Aorta (tissue), 5 donors: ENCODE measurements at places on chromosomes 16 and 17. TPM values are rescaled to one million over a fixed set of nuclear protein-coding genes. Genes with fewer than 3 reads are reported as not detected.

- no peaks in the 10 kb centered on the region for H3K27me3 ChIP-seq
- peak overlapping the region; percentile 64 for H3K27ac ChIP-seq
- peaks cover 1% of the 10 kb centered on the region for H3K4me1 ChIP-seq
These were observed 631 bp downstream of the RETREG3 start for GRCh38 chr17:42608305-42609181.

DNA sequence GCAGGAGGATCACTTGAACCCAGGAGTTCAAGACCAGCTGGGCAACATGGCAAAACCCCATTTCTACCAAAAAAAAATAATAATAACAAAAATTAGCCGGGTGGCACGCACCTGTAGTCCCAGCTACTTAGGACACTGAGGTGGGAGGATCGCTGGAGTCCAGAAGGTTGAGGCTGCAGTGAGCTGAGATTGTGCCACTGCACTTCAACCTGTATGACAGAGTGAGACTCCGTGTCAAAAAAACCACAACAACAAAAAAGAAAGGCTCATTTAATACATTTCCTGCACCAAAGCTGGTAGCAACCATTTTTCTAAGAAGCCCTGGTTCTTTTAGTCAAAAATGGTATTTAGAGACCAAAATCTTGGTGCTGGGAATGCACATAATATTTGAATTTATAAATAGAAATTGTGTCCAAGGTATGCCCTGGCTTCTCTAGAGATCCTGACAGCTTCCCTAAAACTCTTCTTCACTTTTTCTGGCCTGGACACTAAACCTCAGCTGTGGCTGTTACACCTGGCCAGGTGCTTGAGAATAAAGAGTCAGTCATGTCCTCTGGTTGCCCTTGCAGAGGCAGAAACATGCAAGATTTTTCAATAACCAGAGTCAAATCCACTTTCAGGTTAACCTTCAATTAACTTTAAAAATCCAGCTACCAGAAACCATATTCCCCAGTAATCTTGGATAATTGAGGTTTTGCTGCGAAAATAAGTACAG, 35.9 kb downstream of the SCNN1B start:
- no peaks in the 10 kb centered on the region for H3K4me1 ChIP-seq
- H3K27ac ChIP-seq: no peak overlapping the region

DNA sequence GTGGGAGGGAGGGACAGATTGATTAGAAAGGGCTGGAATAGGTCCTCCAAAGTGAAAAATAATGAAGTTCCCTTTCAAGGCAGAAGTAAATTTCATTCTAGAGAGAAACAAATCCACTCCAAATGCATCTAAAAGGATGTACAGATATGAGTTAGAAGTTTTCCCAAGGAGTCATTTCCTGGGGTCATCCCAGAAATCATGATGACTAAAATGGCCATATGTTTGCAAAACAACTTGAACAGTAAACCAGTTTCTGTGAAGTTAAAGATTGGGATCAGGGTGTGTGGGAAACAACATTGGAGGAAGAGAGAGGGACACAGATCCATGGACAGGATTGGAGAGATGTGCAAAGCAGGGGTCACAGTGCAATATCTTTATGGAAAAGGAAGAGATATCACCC, 32.5 kb upstream of the ARHGAP44 start:
- peaks cover 5% of the 10 kb centered on the region for H3K36me3 ChIP-seq
- H3K27ac ChIP-seq: no peak overlapping the region
- no peak for DNase-seq
- H3K4me3 ChIP-seq: no peak overlapping the region
- H3K4me1 ChIP-seq: no peaks in the 10 kb centered on the region

Gene OSGIN1
- total RNA-seq: 10.3 TPM

DNA sequence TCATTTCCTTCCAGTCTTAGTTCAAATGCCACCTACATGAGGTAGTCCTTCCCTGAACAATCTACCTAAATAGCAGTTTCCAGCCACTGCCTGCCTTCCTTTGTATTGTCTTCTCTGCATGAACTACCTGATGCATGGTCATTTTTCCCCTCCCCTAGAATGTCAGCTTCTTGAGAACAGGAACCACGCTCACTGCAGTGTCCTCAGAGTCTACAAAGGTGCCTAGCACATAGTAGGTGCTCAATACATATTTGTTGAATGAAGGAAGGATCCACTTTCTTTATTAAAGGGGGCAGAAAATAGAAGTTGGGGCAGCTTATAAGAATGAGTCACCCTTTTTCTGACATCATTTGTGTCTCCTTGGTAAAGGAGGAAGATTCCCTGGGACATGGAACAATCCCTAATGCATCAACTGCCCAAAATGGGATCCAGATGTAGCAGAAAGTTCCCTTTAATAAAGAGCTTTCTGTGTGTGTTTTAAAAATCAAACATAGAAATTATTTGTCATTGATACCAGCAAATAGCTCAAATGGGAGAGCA, 4.4 kb upstream of the CYLD start:
- H3K27ac ChIP-seq: no peak overlapping the region
- H3K4me1 ChIP-seq: no peaks in the 10 kb centered on the region
- peaks cover 2% of the 10 kb centered on the region for H3K36me3 ChIP-seq
- no peak for DNase-seq
- no peak overlapping the region for H3K4me3 ChIP-seq

Gene ASGR2
- total RNA-seq: 1.6 TPM

DNA sequence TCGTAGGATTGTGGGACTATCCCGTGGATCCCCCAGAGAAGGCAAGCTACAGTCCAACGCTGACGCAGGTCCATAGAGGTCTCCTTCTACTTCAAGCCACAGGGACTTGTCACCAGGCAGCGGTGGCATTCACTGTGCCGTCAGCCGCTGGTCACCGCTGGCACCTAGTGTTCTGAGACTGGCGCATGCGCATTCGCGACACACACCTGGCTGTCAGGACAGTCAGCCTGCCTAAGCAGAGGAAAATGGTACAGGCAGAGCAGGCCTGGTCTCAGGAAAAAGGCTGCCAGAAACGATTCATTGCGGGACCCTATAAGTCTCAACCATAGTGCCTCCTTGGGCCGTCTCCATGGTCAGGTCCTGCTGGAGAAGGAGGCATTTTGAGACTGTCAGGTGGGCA, 138.0 kb upstream of the WSB1 start:
- H3K4me3 ChIP-seq: no peak overlapping the region
- H3K27ac ChIP-seq: no peak overlapping the region
- H3K27me3 ChIP-seq: no peaks in the 10 kb centered on the region
- no peaks in the 10 kb centered on the region for H3K36me3 ChIP-seq

DNA sequence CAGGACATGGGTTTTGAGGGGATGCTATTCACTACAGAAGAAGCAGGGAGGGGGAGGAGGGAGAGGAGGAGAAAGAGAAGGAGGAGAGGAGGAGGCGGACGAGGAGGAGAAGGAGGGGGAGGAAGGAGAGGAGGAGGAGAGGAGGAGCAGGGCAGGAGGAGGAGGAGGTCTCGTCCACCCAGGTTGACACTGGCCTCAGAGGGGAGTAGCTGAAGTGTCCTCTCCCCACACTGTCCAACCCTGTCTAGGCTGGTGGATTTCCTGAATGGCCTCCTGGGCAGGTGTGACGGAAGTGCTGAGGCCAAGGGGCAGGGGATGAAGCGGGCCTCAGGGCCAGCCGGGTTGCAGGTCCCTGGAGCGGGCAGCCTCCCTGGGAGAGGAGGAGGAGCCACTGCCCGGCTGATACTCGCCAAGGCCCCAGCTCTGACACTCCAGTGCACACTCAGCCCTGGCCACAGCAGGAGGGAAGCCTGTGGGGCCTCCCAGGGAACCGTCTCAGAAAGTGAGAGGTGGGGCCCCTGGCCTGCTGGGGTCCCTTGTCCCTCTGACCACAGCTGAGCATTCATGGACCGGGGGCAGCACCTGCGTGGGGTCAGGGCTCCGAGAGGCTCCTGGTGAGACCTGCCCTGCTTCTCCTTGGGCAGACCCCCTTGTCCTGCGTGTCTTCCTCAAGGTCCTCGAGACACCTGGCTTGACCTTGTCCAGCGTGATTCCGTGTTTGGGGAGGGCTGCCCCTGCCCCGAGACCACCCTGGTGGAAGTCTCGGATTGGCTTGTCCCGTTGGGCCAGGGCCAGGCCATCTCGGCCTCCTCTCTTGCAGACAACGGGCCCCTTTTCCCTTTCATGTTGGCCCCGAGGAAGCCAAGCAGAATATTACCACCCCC, 200.6 kb upstream of the CIBAR2 start:
- no peaks in the 10 kb centered on the region for H3K4me1 ChIP-seq
- no peaks in the 10 kb centered on the region for H3K36me3 ChIP-seq
- DNase-seq: no peak
- H3K4me3 ChIP-seq: no peak overlapping the region
- H3K27me3 ChIP-seq: no peaks in the 10 kb centered on the region

Gene SPATA32
- not detected for total RNA-seq

GRCh38 chr16:86371083-86371803, 139.1 kb upstream of the FOXF1 start:
- H3K27ac ChIP-seq: no peak overlapping the region
- DNase-seq: no peak
- no peaks in the 10 kb centered on the region for H3K4me1 ChIP-seq

Gene HASPIN
- total RNA-seq: 0.27 TPM

GRCh38 chr17:40485851-40486521, 15.4 kb downstream of the TNS4 start:
- no peak for DNase-seq
- H3K4me3 ChIP-seq: no peak overlapping the region
- H3K36me3 ChIP-seq: no peaks in the 10 kb centered on the region
- no peaks in the 10 kb centered on the region for H3K4me1 ChIP-seq

DNA sequence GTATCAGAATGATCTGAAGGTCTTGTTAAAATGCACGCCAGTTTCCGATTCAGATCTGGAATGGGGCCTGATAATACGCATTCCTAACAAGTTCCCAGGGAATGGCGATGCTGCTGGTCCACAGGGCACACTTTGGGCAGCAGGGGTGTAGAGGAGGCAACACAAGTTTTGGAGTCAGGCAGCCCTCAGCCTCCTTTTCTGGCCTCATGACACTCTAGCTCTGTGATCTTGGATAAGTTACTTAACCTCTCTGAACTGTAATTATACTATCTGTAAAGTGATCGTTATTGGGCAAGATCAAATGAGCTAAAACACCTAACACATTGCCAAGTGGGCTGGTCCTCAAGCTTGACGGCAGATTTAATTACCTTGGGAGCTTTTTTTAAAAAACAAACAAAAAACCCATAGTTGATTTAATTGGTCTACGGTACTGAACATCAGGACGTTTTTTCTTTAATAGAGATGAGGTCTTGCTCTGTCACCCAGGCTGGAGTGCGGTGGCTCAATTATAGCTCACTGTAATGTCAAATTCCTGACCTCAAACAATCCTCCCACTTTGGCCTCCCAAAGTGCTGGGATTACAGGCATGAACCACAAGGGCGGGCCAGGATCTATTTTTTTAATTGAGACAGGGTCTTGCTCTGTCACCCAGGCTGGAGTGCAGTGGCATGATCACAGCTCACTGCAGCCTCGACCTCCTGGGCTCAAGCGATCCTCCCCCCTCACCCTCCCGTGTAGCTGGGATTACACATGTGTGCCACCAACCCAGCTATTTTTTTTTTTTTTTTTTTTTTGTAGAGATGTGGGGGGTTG, 10.0 kb upstream of the MRPS23 start:
- no peaks in the 10 kb centered on the region for H3K4me1 ChIP-seq
- H3K27me3 ChIP-seq: no peaks in the 10 kb centered on the region
- no peaks in the 10 kb centered on the region for H3K36me3 ChIP-seq

GRCh38 chr17:60563743-60564142, 36.2 kb upstream of the PPM1D start:
- H3K27me3 ChIP-seq: no peaks in the 10 kb centered on the region
- no peak overlapping the region for H3K4me3 ChIP-seq
- no peaks in the 10 kb centered on the region for H3K36me3 ChIP-seq
- no peak overlapping the region for H3K27ac ChIP-seq
- no peaks in the 10 kb centered on the region for H3K4me1 ChIP-seq

DNA sequence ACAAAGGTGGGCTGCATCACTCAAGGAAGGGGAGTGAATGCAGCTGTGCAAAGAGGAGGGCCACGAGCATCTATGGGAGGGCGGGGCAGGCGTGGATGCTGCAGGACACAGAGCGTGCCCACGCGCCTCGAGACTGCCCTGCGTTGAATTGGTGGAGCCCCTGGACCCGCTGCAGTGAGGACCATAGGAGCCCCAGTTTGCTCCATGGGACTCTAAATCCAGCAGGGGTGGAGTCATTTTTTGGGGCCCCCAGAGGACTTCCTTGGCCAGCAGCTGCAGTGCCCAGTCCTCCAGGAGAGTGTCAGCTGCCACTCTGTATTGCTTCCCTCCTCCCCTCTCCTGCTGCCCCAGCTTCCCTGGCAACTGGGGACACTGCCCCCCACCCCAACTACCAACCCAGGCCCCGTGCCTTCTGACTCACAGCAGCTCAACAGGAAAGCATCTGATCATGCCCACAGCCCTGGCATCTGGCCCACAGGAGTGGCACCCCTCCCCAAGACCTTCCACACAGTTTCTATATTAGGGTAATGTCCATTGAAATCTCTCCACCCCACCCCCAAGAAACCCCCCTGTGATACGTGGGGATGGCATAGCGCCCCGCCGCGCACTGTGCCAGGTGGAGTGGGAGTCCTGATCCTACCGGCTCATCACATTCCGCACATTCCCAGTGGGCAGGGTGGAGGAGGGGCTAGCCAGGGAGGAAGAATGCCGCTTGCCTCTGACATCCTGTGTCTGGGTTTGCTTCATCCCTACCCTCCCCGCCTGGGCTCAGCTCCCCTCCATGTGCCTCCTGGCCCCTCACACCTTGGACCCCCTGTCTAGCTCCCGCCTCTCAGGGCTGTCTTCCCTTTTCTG, 27.8 kb upstream of the ITGA3 start:
- peak overlapping the region; percentile 3 for H3K27ac ChIP-seq
- peak; percentile 70 for DNase-seq
- H3K4me1 ChIP-seq: no peaks in the 10 kb centered on the region
- no peaks in the 10 kb centered on the region for H3K27me3 ChIP-seq
- no peaks in the 10 kb centered on the region for H3K36me3 ChIP-seq
- no peak overlapping the region for H3K4me3 ChIP-seq

Gene TMEM235
- not detected for total RNA-seq

DNA sequence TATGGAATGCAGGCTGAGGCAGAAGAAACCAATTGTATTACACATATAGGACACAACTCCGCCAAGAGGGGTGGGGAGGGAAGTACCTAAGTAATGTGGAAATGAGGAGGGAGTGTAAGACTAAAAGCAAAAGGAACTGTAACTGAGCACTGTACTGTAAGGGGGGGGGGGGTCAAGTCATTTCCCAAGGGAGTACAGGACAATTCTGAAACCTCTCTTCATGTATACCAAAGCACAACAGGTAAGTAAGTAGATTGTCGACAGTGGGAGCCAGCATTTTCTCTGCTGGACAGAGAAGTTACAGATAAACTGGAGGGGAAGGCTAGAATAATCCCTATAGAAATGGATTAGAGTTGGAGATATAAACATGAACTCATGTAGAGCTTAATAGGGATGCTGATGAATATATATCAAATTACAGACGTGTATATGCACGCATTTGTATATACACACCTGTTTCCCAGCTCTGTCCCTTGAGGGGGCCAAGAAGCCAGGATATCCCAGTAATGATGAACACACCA, 6.4 kb downstream of the USP22 start:
- H3K4me3 ChIP-seq: no peak overlapping the region
- peaks cover 8% of the 10 kb centered on the region for H3K4me1 ChIP-seq
